Hematopoietic multipotent progenitor cell treated with erythropoietin and hydrocortisone succinate and interleukin-3 and kit ligand, for 17 days (in vitro differentiated cells): ENCODE measurements at places on chromosomes 3 and 15.

DNA sequence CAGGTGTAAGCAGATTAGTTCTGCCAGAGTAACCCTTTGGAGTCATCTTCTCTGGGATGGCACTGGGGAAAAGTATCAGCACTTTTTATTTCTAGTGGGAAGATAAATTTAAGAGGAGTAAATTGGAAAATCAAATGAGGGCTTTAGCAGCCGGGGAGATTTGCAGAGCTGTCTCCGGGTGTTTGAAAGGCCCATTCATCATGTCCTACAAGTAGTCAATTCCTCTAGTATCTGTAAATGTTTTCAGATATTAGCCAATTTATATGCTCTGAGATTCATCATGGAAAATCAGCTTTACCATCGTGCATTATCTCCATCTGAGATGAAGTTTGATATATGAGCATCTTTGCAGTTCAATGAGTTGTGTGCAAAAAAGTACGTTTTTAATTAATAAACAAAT is 93.6 kb downstream of the CDIN1 start:
- DNase-seq: no peak

GRCh38 chr3:29215948-29216347 is 64.9 kb upstream of the RBMS3 start:
- DNase-seq: no peak

GRCh38 chr3:31242026-31242960 is 290.4 kb upstream of the STT3B start:
- DNase-seq: no peak

GRCh38 chr3:159741281-159741680 is 247.4 kb upstream of the IL12A start:
- DNase-seq: no peak

DNA sequence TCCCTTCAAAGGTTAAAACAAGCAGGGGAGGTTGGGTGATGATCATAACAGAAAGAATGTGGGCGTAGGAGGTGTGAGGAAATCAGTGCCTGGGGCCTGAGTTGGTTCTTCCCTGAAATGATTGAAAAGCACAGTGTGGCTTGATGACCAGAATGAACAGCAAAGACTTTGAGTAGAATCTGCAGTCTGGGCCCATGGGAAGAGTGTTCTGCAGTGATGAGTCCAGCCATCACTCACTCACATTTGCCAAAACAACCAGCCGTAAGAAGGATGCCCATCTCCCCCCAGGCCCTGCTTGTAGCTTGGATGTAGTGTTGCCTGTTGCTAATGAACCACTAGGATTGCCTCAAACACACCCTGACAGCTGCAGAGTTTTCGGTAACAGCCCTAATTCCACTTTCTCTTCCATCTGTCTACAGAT is 67.9 kb downstream of the VGLL3 start:
- DNase-seq: no peak
